ENCODE measurements at places on chromosomes 1 and 21.
A peak's percentile ranks its signal among the peaks of the same experiment; 100 is the strongest.

DNA sequence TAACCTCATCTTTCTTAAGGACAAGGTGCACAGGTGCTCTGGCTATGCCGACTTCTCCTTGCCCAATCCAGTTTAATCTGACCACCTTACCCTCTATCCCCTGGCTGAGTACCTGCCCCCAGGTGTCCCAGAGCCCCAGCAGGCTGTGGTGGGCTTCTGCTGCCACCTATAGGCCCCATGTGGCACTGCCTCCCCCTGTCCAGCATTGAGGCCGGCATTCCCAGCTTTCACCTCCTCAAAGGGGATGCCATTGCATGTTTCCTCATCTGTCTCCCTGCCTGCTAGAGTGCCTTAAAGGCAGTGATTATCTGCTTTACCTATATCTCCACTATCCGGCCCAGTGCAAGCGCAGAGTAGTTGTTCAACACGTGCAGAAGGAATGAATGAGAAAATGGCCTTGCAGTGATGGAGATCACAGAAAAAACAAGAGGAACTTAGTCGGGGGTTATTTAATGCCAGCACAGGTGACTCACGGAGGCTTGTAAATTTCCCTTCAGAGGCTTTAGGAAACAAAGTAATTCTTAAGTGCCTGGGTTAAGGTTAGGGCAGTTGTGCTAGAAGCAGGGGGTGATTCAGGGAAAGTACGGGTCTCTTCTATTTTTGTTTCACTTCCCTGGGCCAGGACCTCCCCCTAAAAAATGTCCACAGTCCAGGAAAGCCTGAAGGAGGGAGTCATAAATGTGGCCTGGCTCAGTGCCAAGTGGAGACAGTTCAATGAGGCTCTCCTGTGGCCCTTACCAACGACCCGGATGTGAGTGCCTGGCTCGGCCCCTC is 131.8 kb upstream of the NGF start:
- DNase-seq = no peak

- DNase-seq = no peak
These were observed 407.8 kb downstream of the DUSP10 start for GRCh38 chr1:221334062-221334461.

- DNase-seq = no peak
These were observed 27.1 kb downstream of the SLC30A1 start for GRCh38 chr1:211551638-211552460.

DNA sequence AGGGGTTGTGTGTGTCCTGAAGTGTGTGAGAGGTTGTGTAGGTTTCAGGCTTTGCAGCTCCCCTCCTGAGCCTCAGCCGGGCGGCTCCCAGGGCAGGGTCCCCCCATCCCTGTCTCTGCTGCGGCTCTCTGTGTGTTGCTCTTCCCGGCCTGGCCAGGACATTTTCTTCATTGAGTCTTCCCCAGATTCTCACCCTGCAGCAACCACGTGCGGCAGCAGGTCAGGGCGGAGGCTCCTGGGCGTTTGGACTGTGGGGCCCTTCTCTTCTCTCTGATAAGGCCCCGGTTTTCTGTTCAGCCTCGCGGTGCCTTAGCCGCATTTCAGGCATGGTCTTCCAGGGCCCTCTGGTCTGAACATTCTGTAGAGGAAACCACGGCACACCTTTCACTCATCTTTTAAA is 1.8 kb upstream of the TCP10L start:
- DNase-seq = no peak

GRCh38 chr1:235866205-235866912 is at the start of gene LYST:
Gene LYST, minus strand, starts transcription at chr1:235866906. Its CDS starts 36,489 bp downstream, at chr1:235830417.
- peak; percentile 20 for DNase-seq

DNA sequence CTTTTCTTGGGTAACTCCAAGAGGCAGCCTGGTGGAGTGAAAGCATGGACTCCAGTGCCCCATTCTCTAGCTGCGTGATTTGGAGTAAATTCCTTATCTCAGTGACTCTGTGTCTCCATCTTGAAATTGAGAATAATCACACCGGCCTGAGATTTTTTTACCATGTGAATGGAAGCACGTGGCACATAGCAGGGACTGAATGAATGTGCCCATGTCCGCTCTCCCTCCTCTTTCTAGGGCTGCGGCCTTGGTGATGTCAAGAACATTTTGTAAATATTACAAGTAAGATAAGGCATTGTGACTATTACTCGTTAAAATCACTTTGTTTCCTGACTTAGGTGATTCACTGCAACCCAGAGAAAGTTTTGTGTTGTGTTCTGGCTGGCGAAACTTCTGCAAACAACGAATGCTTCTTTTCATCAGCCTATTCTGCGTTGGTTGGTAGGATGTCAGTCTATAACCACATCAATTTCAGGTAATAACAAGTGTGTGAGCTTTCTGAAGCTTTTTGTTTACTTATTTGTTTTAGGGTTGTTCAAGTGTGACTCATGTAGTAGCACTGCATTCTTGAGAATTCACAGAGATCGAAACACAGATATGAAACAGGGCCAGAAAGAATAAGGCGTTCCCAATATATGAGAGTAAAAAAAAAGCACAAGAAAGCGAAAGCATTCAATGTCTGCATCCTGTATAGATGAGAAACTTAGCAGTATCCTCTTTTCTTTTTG is 135.7 kb upstream of the SLC45A1 start:
- no peak for DNase-seq

DNA sequence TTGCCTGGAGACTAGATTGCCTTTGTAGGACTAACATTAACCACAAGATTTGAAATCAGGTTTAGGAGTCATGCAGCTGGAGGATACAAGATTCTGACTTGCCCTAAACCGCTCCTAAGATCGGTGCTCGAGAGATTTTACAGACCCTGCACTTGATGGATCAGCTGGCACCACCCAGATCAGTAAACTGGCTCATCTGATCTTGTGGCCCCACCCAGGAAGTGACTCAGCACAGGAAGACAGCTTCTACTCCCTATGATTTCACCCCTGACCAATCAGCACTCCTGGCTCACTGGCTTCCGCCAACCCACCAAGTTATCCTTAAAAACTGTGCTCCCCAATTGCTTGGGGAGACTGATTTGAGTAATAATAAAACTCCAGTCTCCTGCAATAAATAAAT is 876 bp upstream of the CATSPERE start:
- DNase-seq = no peak

GRCh38 chr1:54806931-54807611 is 5.9 kb upstream of the TTC22 start:
- no peak for DNase-seq

- DNase-seq = no peak
These were observed 130.6 kb downstream of the LIPI start for GRCh38 chr21:14080040-14080763.

DNA sequence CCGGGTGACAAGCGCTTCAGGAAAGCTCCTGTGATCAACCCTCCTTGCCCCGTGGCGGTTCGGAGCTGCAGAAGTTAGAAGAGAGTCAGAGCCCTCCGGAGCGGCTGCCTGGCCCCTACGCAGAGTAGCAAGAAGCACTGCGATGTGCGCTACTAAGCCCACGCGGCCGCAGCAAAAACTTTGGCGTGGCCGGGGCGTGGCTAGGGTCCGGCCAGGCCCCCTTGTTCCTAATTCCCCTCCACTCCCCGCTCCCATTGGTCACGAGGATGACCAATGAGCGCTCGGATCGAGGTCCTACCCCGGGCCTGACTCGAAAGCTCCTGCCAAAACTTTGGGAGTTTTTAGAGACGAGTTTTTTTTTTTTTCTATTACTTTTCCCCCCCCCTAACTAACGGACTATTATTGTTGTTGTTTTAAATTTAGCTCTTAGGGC is at the start of gene HLX:
Gene HLX, plus strand, starts transcription at position 368 of the 433 bp plus-strand sequence. CDS start 415 bp downstream, outside the sequence.
- no peak for DNase-seq

- no peak for DNase-seq
These were observed 35.7 kb upstream of the KDM4A start for GRCh38 chr1:43614211-43614610.

- no peak for DNase-seq
These were observed 2.8 kb downstream of the CNKSR1 start for GRCh38 chr1:26180010-26180506.

DNA sequence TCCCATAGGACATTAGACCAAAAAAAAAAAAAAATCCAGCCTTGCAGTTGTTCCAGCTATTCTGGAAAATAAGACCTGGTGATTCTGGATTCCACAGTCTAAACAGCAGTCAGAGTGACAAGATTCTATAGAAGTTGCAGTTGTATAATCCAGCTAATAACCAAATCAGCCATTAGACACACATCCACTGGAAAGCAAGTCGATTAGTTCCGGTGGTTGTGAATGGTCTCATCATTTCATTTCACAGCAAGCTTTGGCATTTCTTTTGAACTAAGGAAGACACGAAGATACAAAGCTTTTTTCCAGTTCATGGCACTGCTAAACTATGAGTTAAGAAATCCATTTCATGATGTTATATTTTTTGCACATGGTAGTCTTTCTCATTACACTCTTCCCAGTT is 54.4 kb upstream of the FAM89A start:
- no peak for DNase-seq

- peak; percentile 85 for DNase-seq
These were observed 21.8 kb upstream of the COL9A2 start for GRCh38 chr1:40338745-40339419.

DNA sequence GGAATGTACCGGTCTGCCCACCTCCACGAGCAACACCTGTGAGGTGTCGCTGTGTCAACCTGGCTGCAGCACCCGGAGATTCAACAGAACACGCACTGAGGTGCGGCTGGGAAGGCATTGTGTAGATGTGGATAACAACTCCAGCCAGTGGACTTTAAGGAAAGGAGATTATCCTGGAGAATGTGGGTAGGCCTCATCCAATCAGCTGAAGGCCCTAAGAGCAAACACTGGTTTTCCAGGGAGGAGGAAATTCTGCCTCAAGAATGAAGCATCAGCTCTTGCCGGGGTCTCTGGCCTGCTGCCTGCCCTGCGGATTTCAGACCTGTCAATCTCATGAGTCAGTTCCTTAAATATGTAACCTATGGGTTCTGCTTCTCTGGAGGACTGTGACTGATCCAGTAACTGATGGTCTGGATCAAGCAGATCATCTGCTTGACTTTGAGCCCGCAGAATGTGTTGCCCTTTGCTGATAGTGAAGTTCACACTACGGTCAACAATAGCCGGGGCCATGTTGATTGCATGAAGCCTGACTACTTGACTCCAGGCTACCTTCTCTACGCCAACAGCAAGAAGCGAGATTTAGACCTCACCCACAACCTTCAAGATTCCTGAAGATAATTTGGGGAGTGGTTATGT is 15.9 kb upstream of the PRDM15 start:
- DNase-seq = no peak

- DNase-seq = no peak
These were observed 591 bp upstream of the KDM1A start for GRCh38 chr1:23018661-23019093.

Measured in activated T-helper 1 cell treated with anti-CD3 and anti-CD28 coated beads, Interleukin-2, amount 50 U/mL, for 16 hours (primary cell).